ENCODE measurements at places on chromosomes 2 and 18.
A peak's percentile ranks its signal among the peaks of the same experiment; 100 is the strongest.

DNA sequence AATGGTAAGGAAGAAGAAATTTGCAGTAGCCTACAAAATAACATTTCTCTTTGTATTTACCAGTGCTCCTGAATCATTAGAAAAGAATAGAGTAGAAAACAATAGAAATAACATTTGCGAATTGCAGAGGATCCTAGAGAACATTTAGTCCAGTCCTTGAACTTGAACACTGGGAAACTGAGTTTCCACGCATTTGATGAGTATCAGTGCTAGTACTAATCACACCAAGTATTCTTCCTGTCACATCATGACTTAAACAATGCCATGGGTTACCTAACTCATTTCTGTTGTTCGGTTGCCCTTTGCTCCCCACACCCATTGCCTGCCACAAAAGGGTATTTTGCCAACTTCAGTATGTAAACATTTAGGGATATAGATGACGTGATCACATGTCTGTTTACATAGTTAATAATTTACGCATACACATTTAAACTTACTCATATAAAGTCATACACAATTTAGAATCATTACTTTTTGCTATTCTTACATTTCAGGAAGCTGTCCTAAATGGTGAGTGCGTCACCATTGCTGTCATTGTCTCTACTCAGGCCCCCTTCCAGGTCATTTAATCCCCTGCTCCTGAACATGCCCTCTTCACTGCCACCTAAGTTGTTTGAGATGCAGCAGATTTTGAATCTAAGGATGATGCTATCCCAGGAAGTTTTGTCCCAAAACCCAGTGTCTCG lies 42.3 kb downstream of the CRIM1 start:
- no peaks in the 10 kb centered on the region for H3K27me3 ChIP-seq
- H3K36me3 ChIP-seq = peaks cover 2% of the 10 kb centered on the region
- H3K4me3 ChIP-seq = no peak overlapping the region
- no peak overlapping the region for H3K27ac ChIP-seq
- peaks cover 2% of the 10 kb centered on the region for H3K4me1 ChIP-seq

- no peaks in the 10 kb centered on the region for H3K36me3 ChIP-seq
- no peaks in the 10 kb centered on the region for H3K27me3 ChIP-seq
- no peak overlapping the region for H3K27ac ChIP-seq
Observed at GRCh38 chr2:219707496-219708285, 80.3 kb downstream of the SLC4A3 start.

GRCh38 chr2:19187323-19188020 lies 171.0 kb downstream of the OSR1 start:
- no peak overlapping the region for H3K4me3 ChIP-seq
- peaks cover 14% of the 10 kb centered on the region for H3K4me1 ChIP-seq
- DNase-seq = no peak
- H3K36me3 ChIP-seq = no peaks in the 10 kb centered on the region
- H3K27ac ChIP-seq = peak overlapping the region; percentile 84
- H3K27me3 ChIP-seq = no peaks in the 10 kb centered on the region

DNA sequence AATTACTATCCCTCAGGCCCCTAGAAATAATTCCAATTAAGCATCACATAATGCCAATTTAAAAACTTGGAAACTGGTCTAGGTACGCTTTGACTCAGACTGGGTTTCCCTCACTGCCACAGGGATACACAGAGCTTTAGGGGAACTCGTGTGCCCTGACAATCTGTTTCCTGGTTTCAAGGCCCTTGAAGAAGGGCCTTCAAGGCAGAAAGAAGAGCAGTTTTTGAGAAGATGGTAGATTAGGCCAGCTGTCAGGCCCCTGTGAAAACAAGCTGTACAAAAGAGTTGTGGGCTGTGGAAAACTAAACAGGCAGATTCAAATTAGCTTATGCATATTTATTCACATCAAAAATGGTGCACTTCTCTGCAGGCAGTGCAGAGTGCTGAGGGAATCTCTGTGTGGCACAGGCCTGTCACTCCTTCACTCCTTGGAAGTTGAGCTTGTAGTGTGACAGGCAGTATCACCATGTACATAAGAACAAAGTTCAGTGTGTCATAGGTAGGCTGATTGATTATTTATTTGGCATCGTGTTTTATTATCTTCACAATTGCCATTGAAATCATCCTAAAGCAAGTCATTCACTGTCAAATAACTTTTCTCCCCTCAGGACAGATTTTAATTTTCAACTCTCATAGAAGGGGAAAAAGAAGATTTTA lies 614.4 kb upstream of the GYPC start:
- no peak overlapping the region for H3K4me3 ChIP-seq
- H3K4me1 ChIP-seq = no peaks in the 10 kb centered on the region
- DNase-seq = no peak

DNA sequence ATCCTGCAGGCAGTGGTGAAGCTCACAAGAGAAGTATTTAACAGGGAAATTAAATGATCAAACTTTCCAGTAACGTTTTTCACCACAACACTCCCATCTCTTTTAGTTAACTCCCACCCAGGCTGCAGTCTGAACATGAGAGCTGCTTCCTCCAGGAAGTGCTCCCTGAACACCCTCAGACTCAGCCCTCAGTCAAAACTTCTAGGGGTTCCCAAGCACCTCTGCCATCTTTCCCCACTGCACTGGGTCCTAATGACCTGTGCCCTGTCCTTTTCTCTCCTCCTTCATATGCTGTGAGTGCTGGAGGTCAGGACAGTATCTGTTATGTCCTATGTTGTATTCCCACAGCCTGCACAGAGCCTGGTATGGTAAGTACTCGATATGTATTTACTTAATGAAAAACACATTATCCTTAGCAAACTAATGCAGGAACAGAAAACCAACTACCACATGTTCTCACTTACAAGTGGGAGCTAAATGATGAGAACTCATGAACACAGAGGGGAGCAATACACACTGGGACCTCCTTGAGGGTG lies 49.2 kb upstream of the ASPRV1 start:
- no peak for DNase-seq
- H3K4me1 ChIP-seq = peaks cover 7% of the 10 kb centered on the region
- H3K27me3 ChIP-seq = no peaks in the 10 kb centered on the region
- no peak overlapping the region for H3K27ac ChIP-seq
- no peaks in the 10 kb centered on the region for H3K36me3 ChIP-seq

DNA sequence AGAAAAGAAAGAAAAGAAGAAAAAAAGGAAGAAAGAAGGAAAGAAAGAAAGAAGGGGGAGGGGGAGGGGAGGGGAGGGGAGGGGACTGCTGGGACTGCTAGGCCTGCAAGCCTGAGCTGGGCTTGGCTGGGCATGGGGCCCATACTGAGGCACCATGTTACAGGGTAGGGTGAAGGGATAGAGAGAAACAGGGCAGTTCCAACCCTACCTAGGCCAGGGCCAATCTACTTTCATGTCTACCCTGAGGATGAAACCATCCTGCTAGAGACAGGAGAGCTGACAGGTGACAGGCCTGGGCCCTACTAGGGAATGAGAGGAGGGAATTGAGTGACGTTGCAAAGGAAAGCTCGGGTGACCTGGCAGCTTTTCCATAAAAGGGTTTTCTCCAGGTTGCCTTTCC lies 41.7 kb downstream of the TEX44 start:
- H3K4me1 ChIP-seq = no peaks in the 10 kb centered on the region
- H3K27ac ChIP-seq = no peak overlapping the region
- no peaks in the 10 kb centered on the region for H3K27me3 ChIP-seq
- no peak for DNase-seq
- no peaks in the 10 kb centered on the region for H3K36me3 ChIP-seq
- no peak overlapping the region for H3K4me3 ChIP-seq

GRCh38 chr2:184598002-184598315 lies 370 bp upstream of the ZNF804A start:
- no peaks in the 10 kb centered on the region for H3K27me3 ChIP-seq
- no peak for DNase-seq
- peak overlapping the region; percentile 85 for H3K4me3 ChIP-seq
- H3K36me3 ChIP-seq = no peaks in the 10 kb centered on the region
- H3K27ac ChIP-seq = peak overlapping the region; percentile 51
- peaks cover 3% of the 10 kb centered on the region for H3K4me1 ChIP-seq

DNA sequence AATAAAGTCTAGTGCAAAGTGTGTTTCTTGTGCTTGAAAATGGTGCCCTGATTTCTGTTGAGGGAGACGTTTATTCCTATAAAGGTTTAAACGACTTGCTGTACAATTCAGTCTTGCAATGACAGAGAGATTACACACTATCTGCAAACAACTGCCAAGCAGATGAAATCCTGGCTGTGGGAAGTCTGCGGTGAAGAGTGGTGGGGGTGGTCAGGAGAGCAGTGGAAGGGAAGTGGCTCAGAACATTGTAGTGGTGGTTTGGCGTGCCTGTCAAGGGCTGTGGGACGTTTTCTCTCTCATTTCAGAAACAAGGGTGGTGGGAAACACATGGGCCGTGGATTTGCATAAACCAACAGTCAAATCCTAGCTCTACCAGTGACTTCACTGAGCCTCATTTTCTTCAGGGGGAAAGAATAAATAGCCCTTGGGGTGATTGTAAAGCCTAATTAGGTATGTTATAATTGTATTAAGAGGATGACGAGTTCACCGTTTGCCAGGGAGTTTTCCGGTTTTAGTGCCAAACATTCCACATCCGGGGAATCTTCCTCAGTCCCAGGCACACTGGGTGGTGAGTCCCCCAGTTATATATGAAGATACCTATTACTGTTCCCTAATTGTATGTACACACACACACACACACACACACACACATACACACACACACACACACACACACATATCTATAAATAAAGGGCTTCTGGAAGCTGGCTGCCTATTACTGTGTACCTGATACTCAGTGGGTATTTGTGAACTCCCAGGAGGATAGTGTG lies 115.0 kb downstream of the SPTBN1 start:
- no peaks in the 10 kb centered on the region for H3K27me3 ChIP-seq
- no peaks in the 10 kb centered on the region for H3K36me3 ChIP-seq
- H3K4me1 ChIP-seq = peaks cover 15% of the 10 kb centered on the region
- no peak overlapping the region for H3K27ac ChIP-seq
- DNase-seq = peak; percentile 31
- H3K4me3 ChIP-seq = no peak overlapping the region

GRCh38 chr2:208134928-208135586 lies 5.4 kb upstream of the CRYGC start:
- H3K27me3 ChIP-seq = no peaks in the 10 kb centered on the region
- H3K4me1 ChIP-seq = peaks cover 5% of the 10 kb centered on the region
- no peak overlapping the region for H3K4me3 ChIP-seq
- no peak overlapping the region for H3K27ac ChIP-seq
- H3K36me3 ChIP-seq = no peaks in the 10 kb centered on the region
- DNase-seq = no peak

Measured in trophoblast cell (in vitro differentiated cells and primary cell).